ENCODE measurements at places on chromosomes 5 and 9.

DNA sequence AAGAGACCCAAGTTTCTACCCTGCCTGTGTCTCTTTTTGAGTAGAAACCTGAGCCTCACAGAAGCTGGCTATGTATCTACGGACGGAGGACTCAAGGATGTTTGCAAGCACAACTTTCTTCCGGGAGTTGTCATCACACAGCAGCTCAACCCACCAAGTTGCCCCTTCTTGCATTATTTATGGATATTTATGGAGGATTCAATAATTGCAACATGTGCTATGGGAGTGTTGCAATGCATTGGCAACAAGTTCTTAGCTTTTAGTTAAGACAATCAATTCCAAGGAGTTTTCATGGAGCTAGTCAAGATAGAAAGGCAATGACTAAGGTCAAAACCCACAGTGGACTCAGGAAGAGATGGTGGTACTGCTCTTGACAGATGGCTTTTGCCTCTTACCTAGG lies 336.9 kb downstream of the ENC1 start:
- DNase-seq = no peak

- DNase-seq = no peak
Measured at GRCh38 chr9:5099466-5099865, 86.0 kb downstream of the INSL6 start.

GRCh38 chr9:121880343-121880898 lies 212.7 kb downstream of the TTLL11 start:
- no peak for DNase-seq

DNA sequence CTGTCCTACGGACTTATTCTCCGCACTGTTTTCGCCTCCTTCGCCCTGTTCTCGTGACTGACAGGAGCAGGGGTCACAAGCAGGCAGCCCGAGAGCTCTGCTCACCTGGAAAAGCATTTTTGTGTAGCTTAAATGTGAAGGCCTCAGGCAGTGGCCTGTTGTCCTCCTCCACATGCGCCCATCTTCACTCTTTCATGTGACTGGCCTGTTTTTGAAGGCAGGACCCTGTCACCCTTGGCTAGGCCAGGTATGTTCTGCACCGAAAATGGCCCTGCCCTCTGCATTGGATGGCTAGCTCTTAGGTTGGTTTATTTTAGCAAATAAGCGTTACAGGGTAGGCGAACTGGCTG lies 614 bp upstream of the CPLANE1 start:
- no peak for DNase-seq

DNA sequence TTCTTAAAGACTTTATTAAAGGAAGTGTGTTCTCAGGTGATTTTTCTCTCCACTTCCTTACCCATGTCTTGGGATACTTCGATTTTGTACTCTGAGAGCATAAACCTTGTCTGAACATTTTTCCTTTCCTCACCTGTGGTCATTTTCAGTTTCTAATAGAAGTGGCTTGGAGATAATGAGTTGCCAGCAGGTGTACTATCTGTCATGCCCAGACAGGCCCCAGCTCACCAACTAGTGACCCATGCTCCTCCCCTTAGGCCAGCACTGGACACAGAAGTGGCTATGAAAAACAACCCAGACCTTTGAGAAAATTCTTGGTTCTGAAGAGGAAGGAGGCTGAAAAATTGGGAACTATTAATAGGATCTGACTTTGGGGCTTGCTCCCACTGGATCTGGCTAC lies 49.2 kb upstream of the SMIM32 start:
- no peak for DNase-seq

DNA sequence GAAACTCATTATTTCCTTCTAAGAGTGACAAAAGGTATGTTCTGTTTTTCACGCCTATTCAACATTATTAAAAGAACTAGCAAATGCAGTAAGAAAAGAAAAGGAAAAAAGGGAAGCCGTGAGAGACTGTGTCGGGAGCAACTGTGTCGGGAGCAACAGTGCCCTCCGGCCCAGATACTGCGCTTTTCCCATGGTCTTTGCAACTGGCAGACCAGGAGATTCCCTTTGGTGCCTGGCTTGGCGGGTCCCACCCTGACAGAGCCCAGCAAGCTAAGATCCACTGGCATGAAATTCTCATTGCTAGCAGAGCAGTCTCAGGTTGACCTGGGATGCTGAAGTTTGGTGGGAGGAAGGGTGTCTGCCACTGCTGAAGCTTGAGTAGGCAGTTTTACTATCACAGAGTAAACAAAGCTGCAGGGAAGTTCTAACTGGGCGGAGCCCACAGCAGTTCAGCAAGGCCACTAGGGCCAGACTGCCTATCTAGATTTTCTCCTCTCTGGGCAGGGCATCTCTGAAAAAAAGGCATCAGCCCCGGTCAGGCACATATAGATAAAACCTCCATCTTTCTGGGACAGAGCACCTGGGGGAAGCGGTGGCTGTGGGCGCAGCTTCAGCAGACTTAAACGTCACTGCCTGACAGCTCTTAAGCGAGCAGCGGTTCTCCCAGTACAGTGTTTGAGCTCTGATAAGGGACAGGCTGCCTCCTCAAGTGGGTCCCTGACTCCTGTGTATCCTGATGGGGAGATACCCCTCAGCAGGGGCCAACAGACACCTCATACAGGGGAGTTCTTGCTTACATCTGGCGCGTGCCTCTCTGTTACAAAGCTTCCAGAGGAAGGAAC lies 1237.4 kb upstream of the CDH18 start:
- DNase-seq = no peak

DNA sequence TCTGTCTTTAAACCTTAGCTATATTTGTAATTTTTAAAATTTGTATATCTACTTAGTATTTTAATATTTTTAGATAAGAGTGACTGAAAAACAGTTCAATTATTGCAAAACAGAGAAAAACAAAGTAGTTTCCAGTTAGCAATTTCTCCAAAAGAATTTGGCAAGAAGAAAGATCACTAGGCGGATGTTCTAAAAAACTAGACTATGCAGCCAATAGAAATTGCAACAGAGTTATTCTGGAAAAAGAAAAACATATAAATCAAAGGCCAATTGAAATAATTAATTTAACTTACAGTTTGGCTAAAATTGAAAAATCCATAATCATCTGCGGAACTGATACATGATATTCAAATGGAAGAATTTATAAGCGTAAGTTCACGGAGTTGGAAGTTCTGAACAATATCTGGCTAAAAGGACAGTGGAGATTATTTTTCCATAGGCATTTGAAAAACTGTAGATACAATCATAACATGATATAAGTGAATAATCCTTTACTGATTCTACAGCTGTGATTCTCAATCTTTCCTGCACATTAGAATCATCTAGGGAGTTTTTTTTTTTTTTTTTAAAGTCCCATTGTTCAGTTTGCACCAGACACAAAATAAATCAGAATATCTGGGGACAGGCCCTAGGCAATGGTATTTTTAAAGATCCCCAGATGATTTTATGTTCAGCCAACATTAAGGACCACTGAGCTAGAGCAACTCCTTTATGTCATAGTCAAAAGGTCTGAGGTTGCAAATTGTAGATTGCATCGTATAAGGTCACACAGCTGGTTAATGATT lies 605.1 kb upstream of the DAB2 start:
- no peak for DNase-seq

DNA sequence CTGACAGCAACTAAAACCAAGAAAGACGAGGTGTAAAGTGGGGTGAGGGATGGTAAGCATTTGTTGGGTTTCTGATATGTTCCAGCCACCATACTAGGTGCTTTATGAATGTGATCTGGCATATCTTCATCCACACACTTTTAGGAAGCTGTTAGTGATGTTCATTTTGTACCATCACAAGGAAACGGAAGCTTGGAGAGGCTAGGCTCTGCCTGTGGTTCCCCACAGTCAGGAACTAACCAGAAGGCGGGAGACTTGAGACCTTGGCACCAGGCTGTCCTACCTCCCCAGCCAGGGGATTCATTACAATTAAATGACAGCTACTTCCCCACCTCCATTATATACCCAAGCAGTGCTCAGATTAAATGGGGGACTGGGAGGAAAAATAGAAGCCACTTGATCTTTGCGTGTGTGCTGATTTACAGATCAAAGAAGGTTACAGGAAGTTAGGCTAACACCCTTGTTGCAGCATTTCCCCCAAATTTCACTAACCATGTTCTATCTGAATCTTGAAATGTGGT lies 43.0 kb downstream of the SFXN1 start:
- DNase-seq = no peak

- no peak for DNase-seq
Measured at GRCh38 chr9:131429121-131430012, 35.5 kb downstream of the PRRC2B start.

DNA sequence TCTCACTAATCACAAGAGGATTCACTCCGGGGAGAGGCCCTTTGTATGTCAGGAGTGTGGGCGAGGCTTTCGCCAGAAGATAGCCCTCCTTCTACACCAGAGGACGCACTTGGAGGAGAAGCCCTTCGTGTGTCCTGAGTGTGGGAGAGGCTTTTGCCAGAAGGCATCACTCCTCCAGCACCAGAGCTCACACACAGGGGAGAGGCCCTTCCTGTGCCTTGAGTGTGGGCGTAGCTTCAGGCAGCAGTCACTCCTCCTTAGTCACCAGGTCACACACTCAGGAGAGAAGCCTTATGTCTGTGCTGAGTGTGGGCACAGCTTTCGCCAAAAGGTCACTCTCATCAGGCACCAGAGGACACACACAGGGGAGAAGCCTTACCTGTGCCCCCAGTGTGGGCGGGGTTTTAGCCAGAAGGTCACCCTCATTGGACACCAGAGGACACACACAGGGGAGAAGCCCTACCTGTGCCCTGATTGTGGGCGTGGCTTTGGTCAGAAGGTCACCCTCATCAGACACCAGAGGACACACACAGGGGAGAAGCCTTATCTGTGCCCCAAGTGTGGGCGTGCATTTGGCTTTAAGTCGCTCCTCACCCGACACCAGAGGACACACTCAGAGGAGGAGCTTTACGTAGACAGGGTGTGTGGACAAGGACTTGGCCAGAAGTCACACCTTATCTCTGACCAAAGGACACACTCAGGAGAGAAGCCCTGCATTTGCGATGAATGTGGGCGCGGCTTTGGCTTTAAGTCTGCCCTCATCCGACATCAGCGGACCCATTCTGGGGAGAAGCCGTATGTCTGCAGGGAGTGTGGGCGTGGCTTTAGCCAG lies 27.8 kb downstream of the NUTM2F start:
- no peak for DNase-seq

DNA sequence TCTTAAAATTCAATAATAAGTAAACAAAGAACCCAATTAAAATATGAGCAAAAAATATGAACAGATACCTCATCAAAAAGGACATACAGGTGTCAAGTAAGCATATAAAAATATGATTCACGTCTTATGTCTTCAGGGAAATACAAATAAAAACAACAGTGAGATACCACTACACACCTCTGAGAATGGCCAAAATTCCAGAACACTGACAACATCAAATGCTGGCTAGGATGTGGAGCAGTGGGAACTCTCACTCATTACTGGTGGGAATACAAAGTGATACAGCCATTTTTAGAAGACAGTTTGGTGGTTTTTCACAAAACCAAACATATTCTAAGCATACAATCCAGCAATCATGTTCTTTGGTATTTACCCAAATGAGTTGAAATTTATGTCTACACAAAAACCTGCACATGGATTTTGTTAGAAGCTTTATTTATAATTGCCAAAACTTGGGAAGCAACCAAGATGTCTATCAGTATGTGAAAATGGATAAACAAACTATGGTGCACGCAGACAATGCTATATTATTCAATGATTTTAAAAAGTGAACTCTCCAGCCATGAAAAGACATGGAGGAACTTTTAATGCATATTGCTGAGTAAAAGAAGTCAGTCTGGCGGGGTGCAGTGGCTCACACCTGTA lies 252.3 kb downstream of the NR3C1 start:
- no peak for DNase-seq

GRCh38 chr9:80498001-80498555 lies 926.3 kb downstream of the TLE4 start:
- no peak for DNase-seq

DNA sequence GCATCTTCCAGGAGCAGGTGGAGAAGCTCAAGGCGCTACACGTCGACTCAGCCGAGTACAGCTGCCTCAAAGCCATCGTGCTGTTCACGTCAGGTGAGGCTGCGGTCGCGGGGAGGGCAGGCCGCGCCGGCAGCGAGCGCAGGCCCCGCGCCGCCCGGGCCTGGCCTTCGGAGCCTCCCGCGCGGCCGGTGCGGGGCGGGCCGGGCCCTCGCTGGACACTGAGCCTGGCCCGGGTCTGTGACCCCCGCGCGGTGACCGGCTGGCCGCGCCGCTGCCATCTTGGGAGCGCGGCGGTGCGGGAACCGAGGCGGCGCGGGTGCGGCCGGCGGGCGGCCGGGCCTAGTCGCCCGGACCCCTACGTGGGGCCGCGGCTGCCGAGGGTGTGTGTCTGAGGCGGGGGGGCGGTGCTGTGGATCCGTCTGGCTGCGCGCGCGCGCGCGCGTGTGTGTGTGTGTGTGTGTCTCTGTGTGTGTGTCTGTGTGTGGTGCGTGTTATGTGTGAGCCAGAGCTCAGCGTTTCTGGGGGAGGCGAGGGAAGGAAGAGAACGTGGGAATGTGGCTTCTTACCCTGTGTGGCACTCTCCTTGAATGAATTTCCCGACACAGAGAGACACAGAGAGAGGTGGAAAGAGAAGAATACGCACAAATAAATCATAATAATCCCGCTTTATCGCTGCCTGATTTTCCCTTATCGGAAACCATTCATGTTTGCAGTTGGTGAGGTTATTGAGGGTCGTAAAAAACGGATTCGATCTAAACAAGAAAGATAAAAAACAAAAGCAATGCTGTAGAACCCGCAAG lies 5.5 kb downstream of the NR2F1 start:
- DNase-seq = no peak

GRCh38 chr5:150515446-150515845 lies 7.5 kb downstream of the NDST1 start:
- no peak for DNase-seq

- no peak for DNase-seq
Measured at GRCh38 chr9:95302479-95302878, 15.0 kb downstream of the FANCC start.

GRCh38 chr9:136588663-136589464 lies 43.0 kb upstream of the NOTCH1 start:
- no peak for DNase-seq

DNA sequence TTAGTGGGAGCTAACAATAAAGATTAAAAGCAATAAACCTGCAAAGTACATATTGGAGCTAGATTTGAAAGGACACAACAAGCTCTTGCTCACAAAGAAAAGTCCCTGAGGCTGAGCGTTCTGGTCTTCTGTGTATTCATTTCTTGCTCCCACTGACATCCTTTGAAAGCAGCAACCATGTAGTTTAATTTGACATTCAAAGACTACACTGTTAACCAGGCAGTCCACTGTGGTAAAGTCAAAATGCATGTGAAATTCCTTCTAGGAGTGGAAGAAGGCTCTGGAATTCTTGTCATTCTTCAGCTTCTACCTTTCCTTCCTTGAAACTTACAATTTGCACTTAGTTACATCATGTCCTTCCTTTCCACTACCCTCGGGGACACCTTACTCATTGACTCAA lies 480.7 kb downstream of the CSNK1G3 start:
- no peak for DNase-seq

DNA sequence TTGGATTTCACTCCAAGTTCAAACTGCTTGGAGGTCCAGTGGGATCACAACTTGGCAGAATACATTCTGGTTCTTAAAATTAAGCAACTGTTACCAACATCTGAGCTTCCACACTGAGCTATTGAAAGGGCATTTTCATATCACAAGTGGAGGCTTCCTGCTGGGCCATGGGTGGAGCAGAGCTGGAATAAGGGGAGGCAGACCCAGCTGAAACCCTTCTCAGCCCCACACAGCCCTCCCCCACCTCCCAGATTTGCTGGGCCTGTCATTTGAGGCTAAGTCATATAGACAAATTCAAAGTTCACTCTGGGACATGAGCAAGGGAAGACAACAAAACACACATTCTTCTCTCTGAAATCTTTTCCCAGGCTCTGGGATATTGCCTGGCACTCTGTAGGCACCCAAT lies 79.9 kb downstream of the ACTL7B start:
- no peak for DNase-seq

GRCh38 chr5:116421080-116421629 lies 153.5 kb downstream of the SEMA6A start:
- DNase-seq = no peak
